Activated T-helper 17 cell treated with anti-CD3 and anti-CD28 coated beads, Interleukin-2, amount 50 U/mL, for 72 hours (primary cell): ENCODE measurements at places on chromosomes 7 and 10. TPM values are rescaled to one million over a fixed set of nuclear protein-coding genes. Genes with fewer than 3 reads are reported as not detected.

The SLC26A5 gene
- not detected for total RNA-seq

The OR6B1 gene
- not detected for total RNA-seq

The GBX1 gene
- not detected for total RNA-seq

The SFRP4 gene
- not detected for total RNA-seq

The PILRA gene
- 7.0 TPM for total RNA-seq

The CFTR gene
- not detected for total RNA-seq

The GSTO2 gene
- 0.28 TPM for total RNA-seq

The GDF2 gene
- total RNA-seq: not detected

The TRIP6 gene
- total RNA-seq: 36.5 TPM

The SEMA3A gene
- total RNA-seq: not detected

The TFPI2 gene
- 0.42 TPM for total RNA-seq

The NPC1L1 gene
- not detected for total RNA-seq

The PAOX gene
- 9.2 TPM for total RNA-seq

The ZNF92 gene
- 11.1 TPM for total RNA-seq

The TAS2R3 gene
- total RNA-seq: 1.4 TPM

The GNGT1 gene
- not detected for total RNA-seq

The CYP3A7 gene
- not detected for total RNA-seq

The DDIT4 gene
- total RNA-seq: 1,569 TPM

The ECHDC3 gene
- not detected for total RNA-seq

The TMEM139 gene
- 0.86 TPM for total RNA-seq

The ASIC3 gene
- total RNA-seq: 9.7 TPM

The PTPN20 gene
- total RNA-seq: 0.85 TPM

The EPO gene
- total RNA-seq: not detected

The IFIT1B gene
- total RNA-seq: not detected

The CLCN1 gene
- total RNA-seq: 0.11 TPM

The RPEL1 gene
- not detected for total RNA-seq

The PFKP gene
- 349 TPM for total RNA-seq

The ATXN7L1 gene
- total RNA-seq: 12.1 TPM

The SLC35G1 gene
- 6.6 TPM for total RNA-seq

The IL6 gene
- 2.1 TPM for total RNA-seq

The PAPOLB gene
- not detected for total RNA-seq

The METTL27 gene
- total RNA-seq: 1.5 TPM

The VPS37D gene
- 0.15 TPM for total RNA-seq

The TACR2 gene
- not detected for total RNA-seq
